ENCODE measurements at places on chromosomes 7 and 10.

DNA sequence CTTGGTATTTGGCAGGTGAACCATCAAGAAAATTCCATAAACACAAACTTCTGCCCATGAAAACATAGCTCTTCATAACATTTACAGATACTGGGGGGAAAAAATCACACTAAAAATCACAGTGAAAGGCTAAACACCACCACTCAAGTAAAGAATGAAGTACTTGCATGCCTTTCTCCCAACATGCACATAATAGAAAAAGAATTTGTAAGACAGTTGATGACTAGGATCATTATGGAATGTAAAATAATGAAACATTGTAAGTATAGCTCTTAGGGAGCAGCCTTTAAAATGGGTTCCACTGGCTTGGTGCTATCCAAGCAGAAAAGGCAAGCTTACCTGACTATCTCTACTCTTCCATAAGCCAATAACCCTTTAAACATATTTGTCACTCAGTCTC is 299.9 kb upstream of the LRRN3 start:
- DNase-seq: no peak

- no peak for DNase-seq
Measured at GRCh38 chr7:38831259-38831996, 77.6 kb downstream of the VPS41 start.

- no peak for DNase-seq
Measured at GRCh38 chr10:128295003-128295402, 168.8 kb upstream of the MKI67 start.

- no peak for DNase-seq
Measured at GRCh38 chr7:77447616-77448015, 31.5 kb upstream of the GSAP start.

GRCh38 chr7:155322530-155322929 is 24.9 kb downstream of the INSIG1 start:
- DNase-seq: no peak

GRCh38 chr7:122311734-122312450 is 7.3 kb upstream of the FEZF1 start:
- DNase-seq: no peak

DNA sequence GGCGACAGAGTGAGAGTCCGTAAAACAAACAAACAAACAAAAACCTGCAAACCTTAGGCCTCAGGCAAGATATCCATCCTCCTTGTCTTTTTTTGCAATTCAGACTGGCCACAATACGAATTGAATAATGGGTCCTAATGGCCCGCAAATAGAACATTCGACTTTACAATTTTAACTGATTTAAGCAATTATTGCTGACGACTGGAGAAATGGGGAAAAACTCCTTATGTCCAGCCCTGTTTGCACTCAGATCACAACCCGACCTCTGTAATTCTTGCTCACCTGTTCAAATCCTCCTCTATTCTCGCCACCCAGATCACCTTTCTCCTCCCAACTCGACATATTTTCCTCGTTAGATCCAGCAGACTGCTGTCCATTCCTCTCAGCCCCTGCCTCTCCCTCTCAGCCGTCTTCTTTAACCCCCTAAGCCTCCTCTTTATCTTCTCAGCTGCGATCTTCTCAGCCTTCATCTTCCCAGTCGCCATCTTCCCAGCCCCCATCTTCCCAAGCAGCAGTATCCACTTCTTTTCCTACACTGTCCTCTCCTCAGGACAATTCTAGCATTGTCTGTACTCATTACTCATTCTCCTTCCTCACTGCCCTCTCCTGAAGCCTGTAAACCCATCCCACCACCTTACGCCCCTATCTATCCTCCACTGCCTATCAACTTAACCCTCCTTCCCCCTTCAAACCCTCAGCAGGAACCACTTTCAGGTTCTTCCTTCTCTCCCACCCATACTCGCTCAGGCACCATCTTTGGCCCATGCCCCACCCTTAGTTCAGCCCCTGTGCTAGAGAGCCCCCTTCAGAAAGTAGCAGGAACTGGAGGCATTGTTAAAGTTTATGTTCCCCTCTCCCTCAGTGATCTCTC is 61.8 kb downstream of the LRRC17 start:
- DNase-seq: no peak

DNA sequence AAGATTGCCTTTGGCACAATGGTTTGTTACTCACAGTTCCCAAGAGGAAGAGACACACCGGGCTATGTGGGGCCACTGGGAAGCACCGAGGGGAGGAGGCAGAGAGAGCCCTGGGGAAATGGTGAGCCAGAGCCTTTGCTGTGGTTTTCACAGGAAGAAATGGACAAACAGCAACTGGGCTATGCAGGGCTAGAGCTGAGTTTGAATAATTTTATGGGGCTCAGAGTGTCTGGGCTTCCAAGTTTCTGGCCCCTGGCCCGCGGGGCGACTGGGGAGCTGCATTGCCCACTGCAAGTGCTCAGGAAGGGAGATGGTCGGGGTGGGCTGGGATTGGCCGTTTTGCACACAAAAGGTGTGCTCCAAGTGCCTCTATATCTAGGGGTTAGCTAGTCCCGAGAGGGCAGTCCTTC is 92.6 kb downstream of the CHST15 start:
- DNase-seq: no peak

GRCh38 chr10:101241840-101242707 is 12.8 kb upstream of the LBX1 start:
- DNase-seq: no peak

- DNase-seq: no peak
Measured at GRCh38 chr10:33703501-33704213, 369.2 kb upstream of the NRP1 start.

DNA sequence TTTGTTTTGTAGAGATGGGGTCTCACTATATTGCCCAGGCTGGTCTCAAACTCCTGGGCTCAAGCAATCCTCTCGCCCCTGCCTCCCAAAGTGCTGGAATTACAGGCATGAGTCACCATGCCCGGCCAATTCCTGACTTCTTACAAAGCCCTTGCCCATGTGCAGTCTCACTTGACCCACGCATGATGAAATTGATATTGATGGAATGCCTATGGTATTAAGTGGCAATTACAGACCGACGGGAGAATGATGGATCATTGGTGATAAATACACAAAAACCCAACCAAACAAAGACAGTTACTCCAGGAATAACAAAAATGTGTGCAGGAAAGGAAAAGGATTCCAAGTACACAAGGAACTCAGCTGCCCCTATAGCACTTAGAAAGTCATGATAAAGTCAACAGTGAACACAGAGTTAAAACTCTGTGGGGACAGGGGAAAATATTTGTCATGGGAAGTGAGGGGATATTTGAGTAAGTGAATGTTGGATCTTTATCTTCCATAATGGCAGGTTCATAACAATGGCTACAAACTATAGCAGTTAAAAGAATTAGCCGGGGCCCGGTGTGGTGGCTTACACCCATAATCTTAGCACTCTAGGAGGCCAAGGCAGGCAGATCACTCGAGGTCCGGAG is 21.6 kb downstream of the HIP1 start:
- DNase-seq: no peak

DNA sequence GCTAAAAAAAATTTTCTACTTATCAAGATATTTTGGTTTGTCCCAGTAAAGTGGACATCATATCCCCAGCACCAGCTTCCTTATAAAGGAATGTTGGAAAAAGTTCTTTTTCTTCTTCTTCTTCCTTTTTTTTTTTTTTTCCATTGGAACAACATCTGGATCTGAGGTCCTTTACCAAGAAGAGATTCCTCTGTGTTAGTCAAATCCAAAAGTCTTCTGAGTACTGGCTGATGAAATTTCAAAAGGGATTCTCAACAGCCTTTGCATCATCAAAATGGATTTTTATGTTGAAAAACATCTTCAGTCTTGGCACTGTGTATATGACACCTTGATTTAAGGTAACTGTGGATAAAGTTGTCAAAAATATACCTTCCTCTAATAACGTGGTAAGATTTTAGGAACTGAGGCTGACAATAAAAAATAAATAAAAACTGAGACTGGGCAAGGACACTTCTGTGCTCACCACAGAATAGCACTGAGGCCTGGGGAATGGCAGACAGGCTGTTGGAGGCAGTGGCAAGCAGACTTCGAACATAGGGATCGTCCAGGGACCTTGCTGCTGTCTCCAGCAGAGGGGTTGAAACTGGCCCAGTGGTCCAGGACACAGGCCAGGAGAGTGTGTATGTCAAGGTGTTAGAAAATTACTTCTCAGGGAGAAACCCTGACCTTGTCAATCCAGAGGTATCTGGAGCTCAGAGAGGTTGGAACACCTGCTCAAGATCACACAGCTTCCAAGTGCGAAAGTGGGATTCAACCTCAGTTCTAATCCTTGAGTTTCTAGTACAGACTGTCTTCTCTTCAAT is 130.4 kb downstream of the PTPN20 start:
- DNase-seq: no peak

GRCh38 chr10:36023939-36024338 is 381.8 kb upstream of the FZD8 start:
- no peak for DNase-seq

DNA sequence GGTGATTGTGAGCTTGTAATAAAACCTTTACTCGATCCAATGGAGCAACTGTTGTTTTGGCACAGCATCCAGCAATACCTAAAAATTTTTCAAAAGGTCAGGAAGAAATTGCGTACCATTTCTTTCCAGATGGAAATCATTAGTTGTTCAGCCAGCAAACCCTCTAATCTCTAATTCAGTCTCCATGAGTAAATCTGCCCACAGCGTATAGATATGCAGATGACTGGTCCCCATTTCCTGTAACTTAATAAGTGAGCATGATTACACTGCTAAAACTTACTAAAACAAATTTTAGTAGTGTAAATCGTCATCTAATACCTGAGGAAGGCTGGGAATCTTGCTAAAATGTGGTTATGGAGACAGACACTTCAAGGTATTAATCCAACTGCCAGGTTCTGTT is 10.6 kb downstream of the SLC25A16 start:
- DNase-seq: no peak

GRCh38 chr10:76675951-76676587 is 961.5 kb downstream of the KCNMA1 start:
- no peak for DNase-seq

DNA sequence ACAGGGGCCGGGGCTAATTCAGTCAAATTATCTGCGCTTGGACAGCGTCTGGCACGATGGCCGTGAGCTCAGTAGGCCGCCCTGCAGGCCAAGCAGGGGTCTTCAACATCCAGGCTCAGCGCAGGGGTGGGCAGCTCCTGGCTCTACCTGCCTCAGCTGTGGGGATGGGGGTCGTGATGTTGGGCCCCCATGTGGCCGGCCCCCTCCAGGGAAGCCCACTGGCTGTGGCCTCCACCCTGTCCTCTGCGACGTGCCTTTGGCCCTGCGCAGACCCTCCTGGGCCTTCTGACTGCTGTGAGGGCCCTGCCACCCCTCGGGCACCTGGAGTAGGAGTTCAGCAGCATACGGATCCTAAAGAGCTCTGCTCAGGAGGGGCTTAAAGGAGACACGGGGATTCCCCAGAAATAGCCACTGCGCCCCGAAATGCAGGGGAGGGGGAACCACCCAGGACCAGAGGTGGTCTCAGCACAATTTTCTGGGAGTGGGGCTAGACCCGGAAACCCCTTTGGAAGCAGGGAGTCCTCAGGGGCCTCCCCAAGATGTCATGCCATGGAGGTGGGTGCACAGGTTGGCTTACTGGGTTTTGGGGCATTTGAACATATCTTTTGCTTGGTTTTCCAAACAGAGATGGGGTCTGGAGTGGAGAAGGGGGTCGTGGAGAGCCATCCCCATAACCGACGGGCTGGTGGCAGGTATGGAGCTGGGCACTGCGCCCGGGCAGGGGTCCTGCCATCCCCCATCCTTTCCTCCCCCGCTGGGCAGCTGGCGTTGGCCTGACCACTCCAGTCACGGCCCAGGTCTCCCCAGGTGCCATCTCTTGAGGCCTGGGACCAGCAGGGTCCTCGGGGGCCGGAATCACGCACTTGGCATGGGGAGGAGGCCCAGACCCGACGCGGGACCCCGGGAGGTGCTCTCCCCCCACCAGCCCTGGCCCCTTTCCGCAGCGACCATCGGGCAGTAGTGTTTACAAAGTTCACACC is 4.0 kb upstream of the ADAP1 start:
- no peak for DNase-seq

- no peak for DNase-seq
Measured at GRCh38 chr10:61950449-61951143, 49.1 kb downstream of the ARID5B start.

DNA sequence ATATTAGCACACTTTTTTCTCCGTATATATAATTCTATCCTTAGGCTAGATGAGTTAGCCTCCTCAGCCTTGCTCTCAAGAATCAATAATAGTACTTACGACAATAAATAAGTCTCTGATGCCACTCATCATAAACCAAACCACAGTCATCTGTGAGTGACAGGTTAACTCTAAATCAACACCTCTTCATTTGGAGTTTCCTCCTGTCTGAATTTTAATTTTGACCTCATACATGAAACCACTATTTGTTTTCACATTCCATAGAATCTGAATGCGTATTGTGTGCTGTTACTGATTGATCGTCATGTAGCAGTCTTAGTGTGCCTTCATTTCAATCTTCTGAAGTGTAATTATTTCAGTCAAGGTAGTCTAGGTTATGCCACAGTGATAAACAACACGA is 85.8 kb downstream of the HGF start:
- DNase-seq: no peak

DNA sequence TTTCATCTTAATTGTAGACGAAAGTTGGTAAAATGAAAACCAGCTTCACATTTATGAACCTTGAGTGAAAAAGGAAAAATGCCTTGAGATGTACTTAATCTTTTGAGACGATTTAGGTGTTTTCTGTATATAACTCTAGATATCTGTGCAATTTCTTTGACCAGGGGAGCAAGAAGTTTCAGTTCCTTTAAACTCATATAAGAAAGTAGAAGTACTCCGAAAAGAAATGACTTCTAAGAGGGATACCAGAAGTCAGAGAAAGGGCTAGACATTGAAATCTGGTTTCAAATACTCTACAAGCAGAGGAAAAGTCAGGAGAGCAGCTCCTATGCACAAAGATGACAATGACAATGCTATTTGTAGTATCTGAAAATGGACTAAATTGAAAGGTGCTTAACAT is 303.7 kb downstream of the BAMBI start:
- DNase-seq: no peak

DNA sequence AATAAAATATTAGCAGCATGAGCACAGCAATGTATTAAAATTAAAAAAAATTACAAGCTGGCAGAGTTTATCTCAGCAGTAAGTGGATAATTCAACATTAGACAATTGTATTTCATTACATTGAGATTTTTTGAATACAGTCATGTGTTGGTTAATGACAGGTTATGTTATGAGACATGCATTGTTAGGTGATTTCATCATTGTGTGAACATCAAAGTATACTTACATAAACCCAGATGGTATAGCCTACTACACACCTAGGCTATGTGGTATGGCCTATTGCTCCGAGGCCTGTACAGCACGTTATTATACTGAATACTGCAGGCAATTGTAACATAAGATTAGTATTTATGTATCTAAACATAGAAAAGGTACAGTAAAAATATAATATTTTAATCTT is 29.7 kb downstream of the CCDC6 start:
- no peak for DNase-seq

GRCh38 chr10:61564444-61564843 is 98.3 kb upstream of the CABCOCO1 start:
- no peak for DNase-seq

DNA sequence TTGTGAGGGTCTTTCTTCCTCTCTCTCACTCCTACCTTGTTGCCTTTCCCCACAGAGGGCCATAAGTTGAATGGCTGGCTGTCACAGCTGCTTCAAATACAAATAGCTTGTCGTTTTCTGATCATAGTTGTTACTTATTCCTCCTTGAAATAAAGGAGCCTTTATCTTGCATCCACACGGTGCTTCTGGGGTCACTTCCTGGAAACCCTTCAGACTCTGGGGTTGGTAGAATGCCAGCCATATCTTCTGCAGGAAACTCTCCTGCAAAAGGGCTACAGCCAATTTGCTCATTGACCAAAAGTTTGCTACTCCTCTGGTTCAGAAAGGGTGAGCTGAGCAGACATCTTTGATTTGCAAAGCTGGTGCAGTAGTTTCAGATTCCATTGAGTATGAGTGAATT is 70.4 kb downstream of the FAM185A start:
- no peak for DNase-seq

Data from CD4-positive, alpha-beta T cell treated with Interleukin-10 for 1 hour (primary cell).